ENCODE measurements at places on chromosomes 7 and 10.

- no peak for DNase-seq
Measured at GRCh38 chr10:71714031-71714410, 5.6 kb downstream of the C10orf105 start.

DNA sequence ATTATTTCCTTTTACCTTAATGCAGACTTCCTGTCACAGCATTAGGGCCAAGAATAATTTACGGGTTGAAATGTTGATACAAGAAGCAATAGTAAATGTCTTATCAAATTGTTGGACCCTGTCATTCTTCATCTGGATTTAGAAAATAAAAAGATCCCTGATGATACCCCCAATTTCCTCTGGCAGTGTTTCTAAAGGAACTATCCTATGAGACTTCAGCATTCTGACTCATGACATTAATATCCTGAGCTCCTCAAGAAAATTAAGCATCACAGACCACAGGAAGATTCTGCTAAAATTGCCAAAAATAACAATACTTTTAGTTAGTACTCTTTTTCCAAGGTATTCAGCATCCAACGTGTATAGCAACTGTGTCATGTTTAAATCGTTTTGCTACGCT is 490.5 kb upstream of the ANKRD30A start:
- DNase-seq: no peak

DNA sequence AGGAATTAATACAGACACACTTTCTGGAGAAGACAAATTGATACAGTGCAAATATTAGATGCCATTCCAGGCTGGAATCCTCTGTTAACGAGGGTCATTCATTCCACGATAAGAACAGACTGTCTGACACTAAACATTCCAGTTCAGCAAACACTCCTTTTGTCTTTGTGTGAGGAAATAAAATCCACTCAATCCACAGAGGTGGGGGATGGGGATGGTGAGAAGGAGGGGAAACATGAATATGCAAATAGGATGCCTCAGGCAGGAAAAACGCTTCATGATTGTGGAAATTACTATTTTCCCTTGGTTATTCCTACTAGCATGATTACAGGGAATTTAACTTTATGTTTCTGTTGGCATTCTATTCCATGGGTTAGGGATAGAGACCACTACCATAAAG is 196.9 kb upstream of the CDCA7L start:
- no peak for DNase-seq

DNA sequence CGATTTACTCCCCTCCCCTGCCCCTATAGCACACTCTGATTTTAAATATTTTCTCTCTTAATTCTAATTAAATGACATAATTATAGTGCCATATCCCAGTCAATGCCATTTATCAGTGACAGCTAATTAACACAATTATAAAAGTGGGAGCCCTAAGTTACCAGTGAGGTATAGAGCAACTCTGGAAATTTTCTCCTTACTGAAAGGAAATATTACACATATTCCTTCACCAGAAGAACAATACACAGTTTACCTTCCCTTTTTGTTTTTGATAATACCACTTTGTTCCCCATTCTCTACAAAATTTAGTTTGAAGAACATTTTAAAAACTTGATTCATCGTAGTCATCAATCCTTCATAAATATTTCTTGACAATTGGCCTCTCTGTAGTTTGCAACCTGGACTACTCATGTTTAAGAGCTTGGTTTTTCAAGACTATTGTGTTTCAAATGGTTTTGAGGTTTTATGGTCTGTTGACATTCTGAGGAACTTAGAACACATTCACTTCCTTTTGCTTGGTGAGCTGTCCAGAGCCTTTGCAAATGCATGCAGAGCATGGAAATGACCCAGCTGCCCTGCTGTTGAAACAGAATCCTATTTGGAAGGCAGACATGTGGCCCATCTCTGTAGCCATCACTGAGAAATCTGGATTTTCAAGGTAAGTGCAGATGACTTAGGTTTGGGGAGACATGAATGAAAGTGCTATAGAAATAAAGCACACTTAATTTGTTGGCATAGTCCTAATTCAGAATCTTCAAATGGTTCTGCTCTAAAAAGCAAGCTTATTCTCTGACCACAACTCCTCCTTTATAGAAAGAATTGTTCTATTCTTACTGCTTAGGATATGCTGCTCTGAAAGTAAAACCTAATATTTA is at the start of gene GPR141:
GPR141 (plus strand) TSS at position 521 of the 875 bp plus-strand sequence. CDS start 56,628 bp downstream, outside the sequence.
- DNase-seq: no peak

GRCh38 chr10:112977426-112977898 is 27.4 kb downstream of the TCF7L2 start:
- no peak for DNase-seq

GRCh38 chr7:121369462-121369861 is 26.6 kb downstream of the FAM3C start:
- no peak for DNase-seq

DNA sequence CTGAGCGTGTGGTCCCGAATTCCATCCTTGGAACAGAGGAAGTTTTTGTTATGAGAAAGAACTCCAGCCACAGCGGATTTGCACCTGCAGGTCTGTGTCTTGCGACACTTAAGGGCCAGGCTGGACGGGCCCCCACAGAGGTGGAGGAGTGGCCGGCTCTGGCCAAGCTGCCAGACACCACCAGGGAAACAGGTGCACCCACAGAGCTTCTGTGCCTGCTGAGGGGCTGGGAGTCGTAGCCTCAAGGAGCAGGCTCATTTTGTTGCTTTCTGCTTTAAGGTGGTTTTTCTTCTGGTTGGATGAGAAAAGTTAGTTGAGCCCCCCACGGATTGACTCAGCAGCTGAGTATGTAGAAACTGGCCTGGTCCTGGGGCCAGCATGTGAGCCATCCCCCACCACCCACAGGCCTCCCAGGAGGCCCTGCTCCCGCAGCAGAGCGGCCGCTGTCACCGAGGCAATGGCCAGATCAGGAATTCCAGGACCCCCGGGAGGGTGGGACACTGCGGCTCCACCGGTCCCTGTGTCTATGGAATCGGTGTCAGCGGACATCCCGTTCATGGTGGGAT is 41.9 kb downstream of the NKX6-2 start:
- no peak for DNase-seq

GRCh38 chr7:123637878-123638277 is 17.8 kb upstream of the LMOD2 start:
- DNase-seq: no peak

GRCh38 chr10:24866604-24867583 is 85.5 kb downstream of the PRTFDC1 start:
- peak; percentile 12 for DNase-seq

DNA sequence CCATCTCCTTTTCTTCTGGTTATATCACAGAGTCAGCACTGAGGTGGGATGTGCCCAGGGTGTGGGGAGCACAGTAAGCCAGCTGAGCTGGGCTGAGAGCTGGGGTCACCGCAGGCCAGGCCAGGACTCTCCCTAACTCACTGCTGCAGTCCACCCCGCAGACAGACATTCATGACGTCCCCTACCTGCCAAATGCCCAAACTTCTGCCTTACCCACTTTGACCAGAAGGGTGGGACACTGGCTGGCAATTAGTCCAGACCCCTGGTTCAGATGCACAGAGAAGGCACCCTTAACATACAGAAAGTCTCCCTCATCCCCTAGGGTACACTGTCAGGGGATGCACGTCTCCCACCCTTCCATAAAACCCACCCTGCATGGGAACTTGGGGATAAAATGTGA is 2.1 kb downstream of the DRGX start:
- no peak for DNase-seq

DNA sequence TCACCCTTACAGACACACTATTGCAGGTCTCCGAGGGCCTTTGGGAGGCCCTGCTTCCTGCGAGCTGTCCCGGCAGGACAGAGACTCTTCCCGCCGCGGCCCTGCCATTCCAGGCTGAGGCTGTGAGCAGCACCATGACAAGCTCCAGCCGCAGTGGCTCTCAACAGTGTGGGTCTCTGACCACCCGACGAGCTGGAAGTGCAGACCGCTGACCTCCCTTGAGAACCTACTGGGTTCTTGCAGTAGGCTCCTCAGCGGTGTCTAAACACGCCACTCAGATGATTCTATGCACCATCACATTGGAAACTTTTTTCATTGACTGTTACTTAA is 303.4 kb downstream of the WDR37 start:
- no peak for DNase-seq

- DNase-seq: peak; percentile 40
Measured at GRCh38 chr7:127751490-127752448, 99.8 kb downstream of the SND1 start.

DNA sequence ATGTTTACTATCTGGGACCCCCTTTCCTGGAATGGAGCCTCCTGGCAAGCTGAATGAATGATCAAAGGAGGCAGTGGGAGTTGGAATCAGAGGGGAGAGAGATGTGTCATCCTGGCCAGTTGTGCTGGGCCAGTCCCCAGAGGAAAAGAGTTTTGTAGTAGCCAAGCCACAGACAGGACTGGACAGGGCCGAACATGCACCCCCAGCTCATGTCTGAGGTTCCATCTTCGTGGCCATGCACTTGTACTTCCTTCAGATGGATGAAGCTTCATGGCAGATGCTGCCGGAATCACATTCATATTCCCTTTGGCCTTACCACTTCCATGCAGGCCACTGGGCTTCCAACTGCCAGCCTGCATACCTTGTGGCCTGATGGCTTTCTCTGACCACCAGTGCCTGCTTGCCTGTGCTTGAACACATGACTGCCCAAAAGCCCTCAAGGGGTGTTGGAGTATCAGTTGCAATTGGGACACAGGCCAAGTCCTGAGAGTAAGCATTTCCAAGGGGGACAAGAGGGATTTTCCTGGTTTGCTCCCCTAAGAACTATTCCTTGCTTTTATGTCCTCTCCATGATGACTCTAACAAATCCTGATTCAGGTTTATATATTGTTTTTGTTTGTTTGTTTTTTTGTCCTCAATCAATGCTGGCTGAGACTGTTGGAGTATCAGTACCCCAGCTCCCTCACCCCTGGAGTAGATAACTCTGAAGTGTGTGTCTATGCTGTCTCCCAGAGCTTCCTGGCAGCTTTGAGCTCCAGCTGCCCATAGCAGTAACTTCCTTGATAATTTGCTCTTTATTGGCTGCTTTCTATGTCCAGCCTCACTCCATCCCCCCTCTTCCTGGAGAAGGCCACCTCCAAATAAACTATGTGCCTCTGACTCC is 63.6 kb downstream of the TMEM130 start:
- no peak for DNase-seq

GRCh38 chr10:19468413-19468812 is 347.8 kb upstream of the PLXDC2 start:
- no peak for DNase-seq

DNA sequence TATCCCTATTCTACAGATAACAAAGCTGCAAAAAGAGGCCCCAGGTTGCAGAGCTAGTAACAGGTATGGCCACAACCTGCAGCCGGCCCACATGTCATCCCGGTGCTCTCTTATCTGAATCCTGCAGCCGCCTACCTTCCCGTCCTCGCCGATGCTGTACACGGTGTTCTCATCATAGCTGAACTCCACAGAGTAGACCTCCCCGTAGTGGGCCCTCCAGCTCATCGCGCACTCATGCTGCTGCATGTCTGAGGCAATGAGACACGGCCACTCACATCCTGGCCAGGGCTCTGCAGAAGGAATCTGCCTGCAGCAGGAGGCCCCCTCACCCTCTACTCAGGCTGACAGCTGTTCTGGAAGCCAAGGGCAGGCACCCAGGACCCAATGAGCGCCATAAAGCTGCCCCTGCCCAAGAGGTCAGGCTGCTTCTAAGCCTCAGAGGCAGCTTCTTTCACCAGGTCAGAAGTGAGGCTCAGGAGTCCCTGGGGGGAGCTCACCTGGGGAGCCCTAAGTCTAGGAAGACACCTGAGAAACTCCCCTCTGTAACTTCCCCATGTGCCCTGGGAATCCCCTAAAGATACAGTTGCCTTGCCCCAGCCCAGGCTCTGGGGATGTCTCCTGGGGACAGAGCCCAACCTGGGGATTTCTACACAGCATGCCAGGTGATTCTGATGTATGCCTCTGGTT is 17.9 kb upstream of the CYREN start:
- DNase-seq: no peak

DNA sequence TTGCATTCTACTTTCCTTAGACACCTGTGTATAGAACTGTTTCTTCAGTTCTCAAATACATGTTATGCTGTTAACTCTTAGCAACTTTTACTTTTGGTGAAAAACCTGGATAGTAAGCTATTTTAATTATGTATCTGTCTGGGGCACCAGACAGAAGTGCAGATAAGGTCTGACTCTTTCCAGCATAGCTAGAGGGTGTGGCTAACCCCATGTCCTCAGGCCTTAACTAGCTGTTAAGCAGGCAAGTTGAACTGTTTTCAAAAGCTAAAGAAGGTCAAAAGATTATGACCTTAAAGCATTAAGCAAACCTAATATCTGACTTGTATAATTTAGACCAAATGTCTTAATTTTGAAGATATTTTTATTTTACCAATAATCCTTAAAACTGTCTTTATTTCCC is 45.1 kb upstream of the INHBA start:
- no peak for DNase-seq

- no peak for DNase-seq
Measured at GRCh38 chr10:80333983-80334382, 22.6 kb downstream of the DYDC1 start.

DNA sequence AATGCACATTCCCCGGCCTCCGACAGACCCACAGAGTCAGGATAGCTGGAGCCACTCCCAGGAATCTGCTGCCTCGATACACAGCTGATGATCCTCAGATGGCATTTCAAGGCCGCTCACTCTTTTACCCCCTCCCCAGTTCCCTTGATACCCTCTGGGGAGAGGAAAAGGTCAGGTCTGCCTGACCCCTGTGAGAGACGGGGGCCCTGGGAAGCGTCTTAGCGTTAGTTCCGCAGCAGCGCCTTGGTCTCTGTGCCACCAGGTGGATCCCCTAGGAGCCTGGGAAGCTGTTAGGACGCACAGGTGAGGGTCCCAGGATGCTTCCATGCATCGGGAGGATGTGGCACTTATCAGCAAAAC is 420.5 kb upstream of the FOXK1 start:
- no peak for DNase-seq

- DNase-seq: no peak
Measured at GRCh38 chr7:113912876-113913275, 5.9 kb downstream of the PPP1R3A start.

- no peak for DNase-seq
Measured at GRCh38 chr10:92573091-92573797, 649 bp downstream of the IDE start.

DNA sequence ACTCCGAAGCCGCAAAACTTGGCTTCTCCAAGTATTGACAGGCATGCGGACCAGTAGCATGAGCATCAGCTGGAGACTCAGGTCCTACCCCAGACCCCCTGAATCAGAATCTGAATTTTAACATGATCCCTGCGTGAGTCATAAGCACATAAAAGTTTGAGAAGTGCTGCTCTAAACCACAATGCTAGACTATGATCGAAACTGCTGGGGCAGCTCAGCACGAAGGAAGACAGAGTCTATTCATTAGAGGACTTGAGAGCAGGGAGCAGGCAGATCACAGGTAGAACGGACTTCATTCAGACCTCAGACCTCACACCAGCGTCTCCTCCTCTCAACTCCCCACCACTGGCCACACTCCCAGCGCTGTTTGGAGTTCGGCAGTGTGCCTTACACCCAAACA is 16.9 kb downstream of the CAMK2G start:
- no peak for DNase-seq
